ENCODE measurements at places on chromosomes 12 and 14.

DNA sequence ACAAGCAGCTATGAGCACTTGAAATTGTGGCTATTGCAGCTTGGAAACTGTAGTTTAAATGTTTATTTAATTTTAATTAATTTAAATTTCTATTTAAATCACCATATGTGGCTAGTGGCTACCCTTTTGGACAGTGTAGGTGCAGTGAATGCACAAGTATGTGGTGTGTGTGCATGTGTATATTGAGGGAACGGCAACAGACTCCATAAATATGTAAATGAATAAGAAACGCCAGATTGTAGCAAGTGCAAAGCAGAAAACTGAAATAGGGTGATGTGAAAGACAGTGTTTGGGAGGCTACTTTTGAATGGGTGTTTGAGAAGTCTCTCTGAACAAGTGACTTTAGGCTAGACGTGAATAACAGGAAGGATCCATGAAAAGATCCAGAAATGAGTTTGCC is 32.7 kb upstream of the CCDC196 start:
- no peak for DNase-seq

DNA sequence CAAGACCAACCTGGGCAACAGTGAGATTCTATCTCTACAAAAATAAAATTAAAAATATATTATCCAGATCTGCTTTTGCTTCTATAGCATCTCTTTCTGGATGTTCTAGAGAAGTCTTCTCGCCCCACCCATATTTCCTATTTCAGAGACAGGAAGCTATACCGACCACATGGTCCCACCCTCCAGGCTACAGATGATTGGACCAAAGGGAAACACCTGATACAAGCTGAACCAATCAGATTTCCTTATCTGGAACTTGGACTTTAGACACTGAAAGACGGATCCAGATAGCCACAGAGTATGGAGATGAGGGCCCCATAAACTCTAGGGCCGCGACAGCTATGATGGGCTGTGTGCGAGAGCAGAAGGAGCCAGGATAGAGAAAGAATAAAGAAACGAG is 48.7 kb downstream of the CCDC60 start:
- DNase-seq = no peak

- DNase-seq = no peak
These were observed 416.6 kb downstream of the ZFP36L1 start for GRCh38 chr14:68376067-68376779.

- DNase-seq = no peak
These were observed 334.9 kb upstream of the SFSWAP start for GRCh38 chr12:131375972-131376345.

- DNase-seq = no peak
These were observed 13.2 kb downstream of the CLEC4E start for GRCh38 chr12:8527250-8528130.

- DNase-seq = no peak
These were observed 186.1 kb downstream of the TSPAN9 start for GRCh38 chr12:3263282-3263681.

DNA sequence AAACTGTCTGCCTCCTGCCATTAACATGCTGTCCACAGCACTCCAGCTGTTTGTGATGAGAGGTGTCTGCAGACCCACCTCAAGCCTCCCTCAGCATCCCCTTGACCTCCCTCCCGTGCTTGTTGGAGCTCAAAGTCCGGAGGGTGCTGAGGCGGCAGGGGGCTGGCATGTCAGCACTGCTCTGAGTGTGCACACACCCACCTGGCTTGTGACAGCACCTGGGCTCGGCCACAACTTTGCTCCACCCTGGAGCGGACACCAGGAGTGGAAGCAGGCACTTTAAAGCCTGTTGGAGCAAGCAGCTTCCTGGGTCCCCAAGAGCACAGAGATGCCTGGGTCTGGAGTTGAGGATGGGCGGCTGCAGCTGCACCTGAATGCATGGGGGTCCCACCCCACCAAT is 20.9 kb downstream of the SERPINA3 start:
- DNase-seq = no peak

DNA sequence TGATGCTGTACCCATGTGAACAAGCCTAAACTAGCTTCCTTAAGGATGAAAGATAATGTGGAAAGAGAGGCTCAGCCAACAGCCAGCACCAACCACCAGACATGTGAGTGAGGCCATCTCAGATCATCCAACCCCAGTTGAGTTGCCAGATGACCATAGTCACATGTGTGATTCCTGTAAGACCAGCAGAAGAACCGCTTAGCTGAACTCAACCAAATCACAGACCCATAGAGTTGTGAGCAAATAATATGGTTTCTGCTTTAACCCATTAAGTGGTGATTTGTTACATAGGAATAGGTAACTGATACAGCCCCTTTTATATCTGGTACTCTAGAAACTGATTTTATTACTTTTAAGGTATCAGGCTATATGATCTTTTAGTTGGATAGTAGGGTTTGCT is 17.6 kb upstream of the ELK3 start:
- no peak for DNase-seq

DNA sequence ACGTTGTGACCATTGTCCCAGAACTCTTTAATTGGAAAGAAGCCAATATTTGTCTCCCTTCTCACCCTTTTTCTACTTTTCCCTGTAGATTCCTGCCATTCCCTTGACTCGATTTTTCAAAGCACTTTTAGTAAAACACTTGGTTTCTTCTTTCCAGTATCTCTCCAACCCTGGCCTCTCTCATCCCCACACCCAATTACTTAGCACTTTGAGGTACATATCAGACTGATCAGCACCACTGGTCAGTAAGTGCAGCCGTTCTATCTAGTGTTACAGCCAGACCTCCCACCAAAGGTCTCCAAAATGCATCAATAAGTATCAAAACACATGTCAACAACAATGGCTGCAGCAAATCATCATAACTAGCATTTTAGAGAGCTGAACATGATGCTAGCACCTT is 141.9 kb downstream of the BTG1 start:
- DNase-seq = no peak

All from inflammatory macrophage treated with lipopolysaccharide for 4 hours (primary cell).